ENCODE measurements at places on chromosomes 2 and 18.

DNA sequence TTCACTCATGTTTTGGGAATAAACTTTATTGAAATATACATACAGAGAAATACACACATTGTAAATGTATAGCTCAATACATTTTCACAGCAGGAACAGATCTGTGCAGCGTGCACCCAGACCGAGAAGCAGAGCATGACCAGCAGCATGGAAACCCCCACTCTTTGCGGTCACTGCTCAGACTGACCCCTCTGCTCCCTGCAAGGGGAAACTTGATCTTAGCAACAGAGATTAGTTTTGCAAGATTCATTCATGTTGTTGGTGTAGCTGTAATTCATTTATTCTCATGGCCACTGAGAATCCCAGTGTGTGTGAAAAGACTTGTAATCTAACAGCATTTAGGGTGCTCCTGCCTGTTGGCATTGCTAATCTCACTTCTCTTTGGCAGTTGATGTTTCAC lies 35.2 kb downstream of the LPIN1 start:
- DNase-seq, result no peak

DNA sequence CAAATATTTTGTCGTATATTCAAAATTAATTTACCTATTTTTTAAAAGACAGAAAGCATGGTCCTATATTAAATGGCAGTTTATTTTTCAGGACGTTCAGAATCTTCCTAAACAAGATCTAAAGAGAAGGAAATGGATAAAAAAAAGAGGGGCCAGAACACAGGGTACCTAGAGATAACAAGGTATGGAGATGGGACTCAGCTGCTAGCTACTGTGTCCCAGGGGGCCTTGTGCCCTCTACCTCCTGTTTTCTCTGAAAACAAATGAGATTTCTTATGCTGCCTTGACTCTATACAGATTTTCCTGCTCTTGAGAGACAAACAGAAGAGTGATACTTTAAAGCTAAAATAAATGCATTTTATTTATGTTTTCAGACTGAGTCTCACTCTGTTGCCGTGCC lies 9.3 kb downstream of the PRKD3 start:
- DNase-seq, result no peak

DNA sequence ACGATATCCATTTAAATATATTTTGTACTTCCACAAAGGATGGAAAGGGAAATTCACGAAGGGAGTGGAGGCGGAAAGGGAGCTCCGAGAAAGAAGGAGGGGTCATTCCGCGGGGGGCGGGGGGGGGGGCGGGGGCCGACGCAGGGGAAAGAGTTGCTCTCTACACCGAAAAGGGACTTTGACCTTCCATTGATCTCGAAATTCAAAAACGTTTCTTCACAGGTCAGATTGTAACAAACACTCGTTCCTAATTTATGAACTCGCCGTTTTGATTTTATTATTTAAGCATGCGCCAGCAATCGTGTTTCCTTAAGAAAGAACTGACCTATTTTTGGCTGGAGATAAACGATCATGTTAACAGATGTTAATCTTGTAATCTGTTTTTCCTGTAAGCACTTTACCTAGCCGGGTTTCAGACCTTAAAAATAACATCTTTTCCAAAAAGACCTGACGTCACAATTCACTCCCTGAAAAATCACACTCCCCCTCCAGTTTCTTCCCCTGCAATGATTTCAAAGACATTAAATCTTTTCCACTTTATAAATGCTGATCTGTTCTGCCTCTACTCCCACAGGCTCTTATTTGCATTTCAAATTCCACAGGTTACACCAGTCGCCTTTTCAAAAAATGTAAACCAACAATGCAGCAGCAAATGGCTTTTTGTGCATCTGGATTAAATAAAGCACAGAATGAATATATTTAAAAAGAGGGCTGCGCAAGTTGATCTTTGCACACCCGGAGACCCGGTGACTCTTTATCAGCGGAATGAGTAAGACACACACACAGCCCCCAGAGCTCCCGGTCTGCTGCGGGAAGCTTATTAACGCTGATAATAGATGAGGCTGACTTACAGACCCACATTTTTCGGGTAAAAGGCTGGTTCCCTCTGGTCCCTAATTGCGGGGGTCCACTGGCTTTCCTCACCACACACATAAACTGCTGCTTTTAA lies 1.6 kb downstream of the ZNF516 start:
- peak; percentile 59 for DNase-seq

DNA sequence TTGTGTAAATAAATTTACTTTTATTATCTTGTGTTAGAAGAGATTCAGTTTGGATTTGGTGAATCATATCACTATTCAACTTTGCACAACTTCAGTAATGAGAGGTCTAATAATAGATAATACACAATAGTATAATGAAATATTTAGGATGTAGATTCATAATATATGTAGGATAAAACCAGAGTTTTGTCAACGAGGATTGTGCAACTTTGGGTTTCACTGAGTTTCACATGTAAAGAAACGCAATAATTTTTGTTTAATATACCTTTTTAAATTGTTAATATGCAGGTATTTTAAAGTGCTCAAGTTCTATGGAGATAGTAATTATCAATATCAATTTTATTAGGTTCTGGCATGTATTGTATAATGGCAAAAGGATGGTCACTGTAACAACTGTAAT lies 5.3 kb downstream of the CALCRL start:
- peak; percentile 41 for DNase-seq

- DNase-seq, result no peak
Observed at GRCh38 chr18:47120428-47120827, 29.9 kb downstream of the HDHD2 start.

DNA sequence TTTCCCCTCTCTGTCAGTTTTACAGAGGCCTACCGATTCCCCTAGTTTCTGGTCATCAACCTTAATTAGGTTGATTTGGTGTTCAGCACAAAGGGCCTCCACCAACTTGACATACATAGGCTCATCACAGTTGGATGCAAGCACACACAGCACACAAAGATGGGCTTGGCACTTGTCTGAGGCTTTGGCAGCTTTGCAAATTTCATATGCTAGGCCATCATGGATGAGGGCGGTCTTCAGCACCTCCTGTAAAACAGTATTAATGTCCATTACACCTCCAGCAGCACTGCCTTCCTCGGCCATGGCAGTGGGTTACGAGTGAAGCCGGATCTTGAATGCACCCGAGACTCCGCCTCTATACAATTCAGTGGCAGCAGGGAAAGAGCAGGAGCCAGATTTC lies 56.9 kb downstream of the REL start:
- no peak for DNase-seq

GRCh38 chr18:48022531-48023329 lies 92.3 kb upstream of the SMAD2 start:
- peak; percentile 84 for DNase-seq

- DNase-seq, result no peak
Observed at GRCh38 chr2:215419769-215420470, 15.9 kb downstream of the FN1 start.

DNA sequence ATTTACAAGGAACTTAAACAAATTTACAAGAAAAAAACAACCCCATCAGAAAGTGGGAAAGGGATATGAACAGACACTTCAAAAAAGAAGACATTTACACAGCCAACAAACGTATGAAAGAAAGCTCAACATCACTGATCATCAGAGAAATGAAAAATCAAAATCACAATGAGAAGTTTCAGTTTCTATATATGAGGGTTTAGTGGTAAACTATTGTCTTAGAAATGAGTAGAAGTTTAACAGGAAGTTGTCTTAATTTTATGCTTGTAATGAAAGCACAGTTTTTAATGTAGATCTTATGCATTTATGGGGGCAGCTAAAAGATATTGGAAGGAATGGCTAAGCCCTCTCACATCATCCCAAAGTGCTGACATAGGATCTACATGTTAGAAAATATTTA lies 325.4 kb downstream of the ERBB4 start:
- no peak for DNase-seq

DNA sequence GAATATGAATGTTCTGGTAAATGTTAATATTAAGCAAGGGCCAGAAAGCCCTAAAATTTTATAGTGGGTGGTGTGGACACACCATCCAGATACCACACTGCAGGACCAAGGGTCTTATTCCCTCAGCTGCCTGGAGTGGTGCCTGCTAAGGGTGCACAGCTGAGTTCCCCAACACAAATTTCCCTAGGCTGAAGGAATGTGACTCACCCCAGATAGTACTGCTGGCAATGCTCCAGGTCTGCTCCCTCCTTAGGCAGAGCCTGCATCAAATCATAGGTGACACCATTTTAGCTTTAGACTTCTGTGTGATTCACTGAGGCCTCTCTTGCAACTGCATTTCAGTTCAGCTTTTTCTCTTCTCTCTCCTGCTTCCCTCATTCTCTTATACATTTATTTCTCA lies 321.1 kb downstream of the SATB2 start:
- DNase-seq, result no peak

GRCh38 chr2:17594533-17595401 lies 54.3 kb downstream of the VSNL1 start:
- DNase-seq, result no peak

- no peak for DNase-seq
Observed at GRCh38 chr2:40030456-40030975, 251.5 kb upstream of the THUMPD2 start.

- no peak for DNase-seq
Observed at GRCh38 chr2:75896779-75897366, 186.2 kb upstream of the GCFC2 start.

DNA sequence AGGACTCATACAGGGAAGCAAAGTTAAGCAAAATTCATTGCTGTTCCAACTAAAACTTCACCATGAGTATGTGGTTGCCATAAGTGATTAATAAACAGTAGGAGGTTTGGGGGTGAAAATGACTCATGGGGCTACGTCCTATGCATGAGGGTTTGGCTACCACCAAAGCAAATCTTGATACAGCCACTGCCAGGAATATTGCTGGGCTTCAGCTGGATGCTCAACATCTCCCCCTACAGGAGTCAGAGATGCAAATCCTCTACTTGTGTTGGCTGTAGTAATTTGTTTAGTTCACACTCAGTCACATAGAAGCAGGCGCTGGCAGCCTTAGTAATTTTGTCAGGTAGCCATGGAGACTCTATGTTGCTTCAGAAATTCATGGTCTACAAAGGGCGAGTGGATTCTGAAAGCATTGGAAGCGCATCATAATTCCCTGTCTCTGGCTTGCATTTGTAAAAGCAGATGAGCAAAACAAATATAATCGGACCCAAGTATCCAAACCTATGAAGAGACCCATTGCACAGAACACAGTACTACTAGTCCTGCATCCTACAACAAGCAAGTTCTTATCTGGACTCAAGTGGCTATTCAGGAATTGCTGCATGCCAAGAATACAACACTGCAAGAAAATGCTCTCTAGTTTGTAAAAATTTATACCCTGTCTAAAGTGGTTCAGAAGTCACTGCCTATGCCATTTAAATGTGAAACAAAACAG lies 76.0 kb downstream of the CD28 start:
- DNase-seq, result peak; percentile 79

- peak; percentile 22 for DNase-seq
Observed at GRCh38 chr2:239502430-239503186, 101.8 kb upstream of the HDAC4 start.

GRCh38 chr2:233247744-233248143 lies 3.7 kb upstream of the ATG16L1 start:
- no peak for DNase-seq

DNA sequence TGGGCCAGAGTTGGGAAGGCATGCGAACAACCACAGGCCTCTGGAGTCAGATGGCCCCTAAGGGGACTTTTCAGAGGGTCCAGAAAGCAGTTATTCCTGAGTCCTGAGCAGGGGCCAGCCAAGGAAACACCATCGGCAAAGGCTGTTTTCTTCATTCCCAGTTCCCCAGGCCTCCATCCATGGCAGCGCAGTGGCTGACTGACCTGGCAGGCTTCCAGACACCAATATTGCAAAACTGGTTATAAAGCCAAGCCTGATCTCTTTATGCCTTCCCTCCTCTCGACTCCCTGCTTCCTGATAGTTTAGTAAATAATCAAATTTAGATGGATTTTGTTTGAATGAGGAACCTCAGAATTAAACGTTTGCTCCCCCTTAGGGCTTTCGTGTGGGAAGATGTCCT lies 133.4 kb upstream of the ITGA6 start:
- DNase-seq, result peak; percentile 57

DNA sequence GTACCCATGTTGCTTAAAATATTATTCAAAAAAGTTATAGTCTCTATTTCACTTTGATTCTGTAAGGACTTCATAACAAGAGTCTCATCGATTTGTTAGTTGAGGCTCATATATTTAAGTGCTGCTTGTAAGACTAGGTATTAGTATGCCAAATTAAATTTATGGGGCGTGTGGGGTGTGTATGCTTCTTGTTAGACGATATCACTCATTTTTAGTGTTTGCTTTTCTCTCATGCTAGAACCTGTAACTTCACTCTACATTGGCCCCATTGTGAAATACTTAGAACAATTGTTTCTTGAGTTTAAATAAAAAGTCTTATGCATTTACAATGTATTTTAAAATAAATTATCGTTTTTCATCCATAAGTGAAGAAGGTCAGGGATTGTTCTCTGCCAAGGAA lies 63.6 kb downstream of the CTNNA2 start:
- DNase-seq, result no peak

DNA sequence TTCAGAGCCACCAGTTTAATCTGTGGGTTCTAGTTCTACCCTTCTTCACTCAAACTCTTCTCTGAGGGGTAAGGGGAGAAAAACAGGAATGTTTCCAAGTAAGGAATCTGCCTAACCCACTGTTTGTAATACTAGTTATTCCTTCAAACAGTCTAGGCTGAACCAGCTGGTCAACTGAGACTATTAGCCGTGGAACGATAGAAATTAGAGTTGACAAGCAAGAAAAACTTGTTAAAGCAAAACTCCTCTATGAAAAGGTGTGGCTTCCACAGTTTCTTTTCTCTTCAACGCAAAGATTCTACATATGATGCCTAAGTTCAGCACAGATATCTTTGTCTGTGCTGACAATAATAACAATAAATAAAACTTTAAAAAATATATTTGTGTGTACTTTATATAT lies 11.5 kb downstream of the PAIP2B start:
- no peak for DNase-seq

- DNase-seq, result no peak
Observed at GRCh38 chr18:44889111-44889510, 208.4 kb downstream of the SETBP1 start.

GRCh38 chr18:44130376-44130942 lies 550.2 kb upstream of the SETBP1 start:
- no peak for DNase-seq

- DNase-seq, result no peak
Observed at GRCh38 chr2:46469116-46469515, 10.2 kb upstream of the TMEM247 start.

- DNase-seq, result no peak
Observed at GRCh38 chr2:140273958-140274357, 1493.8 kb upstream of the NXPH2 start.

- DNase-seq, result no peak
Observed at GRCh38 chr2:30150786-30151185, 4.0 kb downstream of the YPEL5 start.

GRCh38 chr18:39705362-39705761 lies 2139.8 kb upstream of the CELF4 start:
- DNase-seq, result no peak
